ENCODE measurements at places on chromosomes 5 and 9. TPM values are rescaled to one million over a fixed set of nuclear protein-coding genes. Genes with fewer than 3 reads are reported as not detected.

The PCDHGA5 gene
- 1.6 TPM for total RNA-seq

The PCDHGA12 gene
- 7.4 TPM for total RNA-seq

The PDLIM4 gene
- 49.3 TPM for total RNA-seq

The SLC25A2 gene
- not detected for total RNA-seq

The SLC27A6 gene
- total RNA-seq, result not detected

The FCN2 gene
- not detected for total RNA-seq

The PKD2L2 gene
- not detected for total RNA-seq

The PCDHB11 gene
- total RNA-seq, result 0.69 TPM

The ST6GALNAC4 gene
- total RNA-seq, result 23.0 TPM

The RANBP3L gene
- total RNA-seq, result under 0.01 TPM

Measured in bronchial smooth muscle cell (primary cell).